Activated naive CD4-positive, alpha-beta T cell treated with anti-CD3 and anti-CD28 coated beads, Interleukin-2, amount 50 U/mL, for 72 hours (primary cell): ENCODE measurements at places on chromosomes 13 and 19.

DNA sequence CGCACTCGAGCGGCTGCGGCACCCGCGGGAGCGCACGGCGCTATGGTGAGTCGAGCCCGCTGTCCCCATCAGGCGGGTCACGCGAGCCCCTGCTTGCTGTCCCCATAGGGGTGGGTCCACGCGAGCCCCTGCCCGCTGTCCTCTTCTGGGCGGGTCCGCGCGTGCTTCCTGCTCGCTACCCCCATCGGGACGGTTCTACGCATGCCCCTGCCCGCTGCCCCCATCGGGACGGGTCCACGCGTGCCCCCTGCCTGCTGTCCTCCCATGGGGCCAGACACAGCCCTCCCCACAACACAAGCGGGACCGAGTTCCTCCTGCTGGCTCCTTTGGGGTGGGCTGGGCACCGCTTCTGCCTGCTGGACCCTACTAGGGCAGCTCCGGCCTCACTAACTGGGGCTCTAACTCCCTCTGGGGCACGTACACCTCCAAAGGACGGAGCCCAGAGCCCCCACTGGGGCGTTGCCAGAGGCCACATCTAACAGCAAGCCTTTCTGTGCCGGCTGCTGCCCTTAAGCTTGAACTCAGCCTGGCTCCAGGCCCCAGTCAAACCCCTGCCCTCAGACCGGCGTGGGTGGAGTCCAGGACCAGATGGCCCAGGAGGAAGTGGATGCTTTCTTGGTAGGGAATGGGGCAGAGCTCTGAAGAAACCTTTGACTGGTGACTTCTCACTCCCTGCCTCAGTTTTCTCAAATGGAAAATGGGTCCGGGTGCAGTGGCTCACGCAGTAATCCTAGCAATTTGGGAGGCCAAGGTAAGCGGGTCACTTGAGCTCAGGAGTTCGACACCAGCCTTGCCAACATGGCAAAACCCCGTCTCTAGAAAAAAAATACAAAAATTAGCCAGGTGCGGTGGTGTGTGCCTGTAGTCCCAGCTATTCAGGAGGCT lies 722 bp downstream of the COLGALT1 start:
- DNase-seq = peak; percentile 24

GRCh38 chr13:48181482-48182145 lies 51.4 kb upstream of the ITM2B start:
- no peak for DNase-seq

- no peak for DNase-seq
Observed at GRCh38 chr19:28134311-28134710, 1078.6 kb downstream of the UQCRFS1 start.

DNA sequence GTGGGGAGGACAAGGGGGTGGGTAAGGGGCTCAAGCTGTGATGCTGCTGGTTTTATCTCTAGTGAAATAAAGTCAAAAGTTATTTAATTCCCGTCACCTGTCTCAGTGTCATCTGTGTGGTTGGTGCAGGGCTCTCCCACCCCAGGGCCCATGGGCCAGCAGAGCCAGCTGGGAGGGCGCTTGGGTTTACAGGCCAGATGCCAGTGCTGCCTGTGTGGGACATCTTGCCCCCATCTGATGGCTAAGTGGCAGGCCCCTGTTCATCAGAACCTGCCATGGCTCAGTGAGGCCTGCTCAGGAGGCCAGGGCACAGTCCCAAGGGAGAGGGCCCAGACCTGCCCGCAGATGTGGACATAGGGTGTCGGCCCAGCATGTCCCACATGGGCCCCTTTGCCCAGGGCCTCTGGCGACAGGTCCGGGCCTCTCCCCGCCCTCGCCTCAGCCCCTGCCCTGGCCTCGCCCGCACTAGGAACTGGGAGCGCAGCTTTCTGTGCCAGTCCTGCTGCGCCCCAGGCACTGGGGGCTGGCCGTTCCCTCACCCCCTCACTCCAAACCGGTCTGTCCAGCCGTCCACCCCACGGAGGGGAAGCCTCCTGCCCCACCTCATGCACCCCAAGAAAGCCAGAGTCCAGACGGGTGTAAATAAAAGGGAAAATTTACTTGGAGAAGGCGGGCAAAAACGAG lies 5.3 kb downstream of the ZNF296 start:
- no peak for DNase-seq

DNA sequence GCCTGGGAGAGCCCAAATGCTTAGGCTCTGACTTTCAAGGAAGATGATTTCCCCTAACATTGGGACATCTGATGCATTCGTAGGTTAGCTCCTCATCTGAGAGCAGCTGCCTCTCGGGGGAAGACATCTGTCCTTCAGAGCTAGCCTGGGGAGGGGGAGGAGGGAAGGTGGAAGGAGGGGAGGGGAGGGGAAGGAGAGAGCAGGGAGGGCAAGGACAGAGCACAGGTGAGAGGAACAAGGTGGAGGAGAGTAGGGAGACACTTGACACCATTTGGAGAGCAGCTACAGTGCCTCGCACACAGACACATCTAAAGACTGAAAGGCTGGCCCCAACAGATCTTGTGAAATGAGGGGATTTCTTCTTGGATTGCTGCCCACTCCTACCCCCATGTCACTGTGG lies 103.8 kb downstream of the ZDHHC20 start:
- DNase-seq = no peak

- no peak for DNase-seq
Observed at GRCh38 chr13:50389726-50390125, 374.5 kb downstream of the KCNRG start.

- no peak for DNase-seq
Observed at GRCh38 chr13:67776151-67776550, 546.0 kb upstream of the PCDH9 start.

- DNase-seq = no peak
Observed at GRCh38 chr13:43934273-43934672, 54.6 kb downstream of the LACC1 start.

- DNase-seq = no peak
Observed at GRCh38 chr19:12994701-12995595, at the start of gene NFIX. TSS of gene NFIX (plus strand) at chr19:12995475. CDS start at chr19:12995838, 363 bp downstream.
